CD4-positive, alpha-beta T cell (primary cell): ENCODE measurements at places on chromosomes 11 and 22. TPM values are rescaled to one million over a fixed set of nuclear protein-coding genes. Genes with fewer than 3 reads are reported as not detected.

DNA sequence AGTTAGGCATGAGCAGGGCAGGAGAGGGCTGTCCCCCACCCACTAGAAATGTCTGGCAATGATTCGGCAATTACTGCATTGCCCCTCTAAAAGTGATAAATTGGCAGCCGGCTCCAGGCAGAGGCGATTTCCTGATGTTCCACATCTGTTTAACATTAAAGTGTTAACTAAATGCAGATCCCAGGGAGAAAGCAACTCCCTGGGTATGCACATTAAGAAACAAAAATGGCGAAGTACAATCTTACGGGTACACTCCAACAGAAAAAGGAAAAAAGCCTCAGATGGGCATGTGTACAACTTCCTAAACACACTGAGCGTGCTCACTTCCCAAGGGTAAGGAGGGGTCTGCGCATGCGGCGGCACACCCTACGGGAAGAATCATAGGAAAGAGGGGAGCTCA is 314.4 kb downstream of the CASP12 start:
- DNase-seq = no peak
- H3K27me3 ChIP-seq = no peaks in the 10 kb centered on the region
- H3K27ac ChIP-seq = no peak overlapping the region
- H3K4me1 ChIP-seq = no peaks in the 10 kb centered on the region

- H3K4me3 ChIP-seq = no peak overlapping the region
- peaks cover 7% of the 10 kb centered on the region for H3K4me1 ChIP-seq
- no peak overlapping the region for H3K27ac ChIP-seq
- H3K27me3 ChIP-seq = peaks cover 12% of the 10 kb centered on the region
- no peak for DNase-seq
These were observed 358.4 kb downstream of the CTTN start for GRCh38 chr11:70756756-70757155.

DNA sequence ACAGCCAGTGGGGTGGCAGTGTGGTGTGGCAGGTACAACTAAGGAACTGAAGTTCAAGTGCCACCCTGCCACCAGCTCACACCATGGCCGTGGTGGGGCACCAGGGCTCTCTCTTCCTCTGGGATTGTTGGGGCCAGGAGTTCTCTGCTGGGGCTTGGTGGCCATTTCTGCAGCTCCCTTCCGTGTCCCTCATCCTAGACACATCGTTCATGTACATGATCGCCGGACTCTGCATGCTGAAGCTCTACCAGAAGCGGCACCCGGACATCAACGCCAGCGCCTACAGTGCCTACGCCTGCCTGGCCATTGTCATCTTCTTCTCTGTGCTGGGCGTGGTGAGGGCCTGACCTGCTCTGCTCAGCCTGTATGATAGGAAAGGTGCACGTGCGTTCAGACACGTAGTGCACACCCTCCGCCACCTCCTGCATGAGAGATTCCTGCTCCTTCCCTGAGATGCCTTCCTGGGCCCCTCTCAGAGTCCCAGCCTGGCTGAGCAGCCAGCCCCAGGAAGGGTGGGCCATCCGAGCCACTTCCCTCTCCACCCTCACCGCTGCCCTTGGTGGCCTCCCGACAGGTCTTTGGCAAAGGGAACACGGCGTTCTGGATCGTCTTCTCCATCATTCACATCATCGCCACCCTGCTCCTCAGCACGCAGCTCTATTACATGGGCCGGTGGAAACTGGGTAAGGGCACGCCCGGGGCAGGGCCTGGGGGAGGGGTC is 7.3 kb upstream of the TAGLN start:
- DNase-seq = no peak
- H3K27me3 ChIP-seq = no peaks in the 10 kb centered on the region
- no peak overlapping the region for H3K27ac ChIP-seq
- H3K36me3 ChIP-seq = peaks cover 37% of the 10 kb centered on the region
- no peak overlapping the region for H3K4me3 ChIP-seq

SLC22A6 gene
- total RNA-seq = not detected

FZD4 gene
- not detected for total RNA-seq

GRCh38 chr22:38199826-38200559 is 1.8 kb upstream of the MAFF start:
- H3K36me3 ChIP-seq = no peaks in the 10 kb centered on the region
- peaks cover 37% of the 10 kb centered on the region for H3K4me1 ChIP-seq
- DNase-seq = no peak

TRIM51 gene
- total RNA-seq = not detected

FAM83F gene
- 6.8 TPM for total RNA-seq

FOSL1 gene
- 1.8 TPM for total RNA-seq

GRCh38 chr22:23237201-23237798 is 57.0 kb downstream of the BCR start:
- no peaks in the 10 kb centered on the region for H3K27me3 ChIP-seq
- H3K27ac ChIP-seq = no peak overlapping the region
- H3K36me3 ChIP-seq = no peaks in the 10 kb centered on the region
- H3K4me3 ChIP-seq = no peak overlapping the region

BTBD18 gene
- not detected for total RNA-seq
